ENCODE measurements at places on chromosomes 2 and 18.

- DNase-seq, result no peak
- H3K27me3 ChIP-seq, result peaks cover 2% of the 10 kb centered on the region
- H3K27ac ChIP-seq, result no peak overlapping the region
- no peak overlapping the region for H3K4me3 ChIP-seq
- no peaks in the 10 kb centered on the region for H3K4me1 ChIP-seq
- no peaks in the 10 kb centered on the region for H3K36me3 ChIP-seq
Observed at GRCh38 chr2:185202945-185203528, 535.6 kb upstream of the FSIP2 start.

GRCh38 chr2:212960336-212960735, 191.1 kb downstream of the IKZF2 start:
- no peaks in the 10 kb centered on the region for H3K4me1 ChIP-seq
- no peak overlapping the region for H3K4me3 ChIP-seq
- no peaks in the 10 kb centered on the region for H3K27me3 ChIP-seq
- no peak for DNase-seq
- H3K36me3 ChIP-seq, result no peaks in the 10 kb centered on the region

GRCh38 chr2:186307871-186308270, 178.2 kb upstream of the ZC3H15 start:
- H3K27me3 ChIP-seq, result no peaks in the 10 kb centered on the region
- no peak overlapping the region for H3K27ac ChIP-seq
- H3K36me3 ChIP-seq, result no peaks in the 10 kb centered on the region
- no peak overlapping the region for H3K4me3 ChIP-seq
- DNase-seq, result no peak
- no peaks in the 10 kb centered on the region for H3K4me1 ChIP-seq

DNA sequence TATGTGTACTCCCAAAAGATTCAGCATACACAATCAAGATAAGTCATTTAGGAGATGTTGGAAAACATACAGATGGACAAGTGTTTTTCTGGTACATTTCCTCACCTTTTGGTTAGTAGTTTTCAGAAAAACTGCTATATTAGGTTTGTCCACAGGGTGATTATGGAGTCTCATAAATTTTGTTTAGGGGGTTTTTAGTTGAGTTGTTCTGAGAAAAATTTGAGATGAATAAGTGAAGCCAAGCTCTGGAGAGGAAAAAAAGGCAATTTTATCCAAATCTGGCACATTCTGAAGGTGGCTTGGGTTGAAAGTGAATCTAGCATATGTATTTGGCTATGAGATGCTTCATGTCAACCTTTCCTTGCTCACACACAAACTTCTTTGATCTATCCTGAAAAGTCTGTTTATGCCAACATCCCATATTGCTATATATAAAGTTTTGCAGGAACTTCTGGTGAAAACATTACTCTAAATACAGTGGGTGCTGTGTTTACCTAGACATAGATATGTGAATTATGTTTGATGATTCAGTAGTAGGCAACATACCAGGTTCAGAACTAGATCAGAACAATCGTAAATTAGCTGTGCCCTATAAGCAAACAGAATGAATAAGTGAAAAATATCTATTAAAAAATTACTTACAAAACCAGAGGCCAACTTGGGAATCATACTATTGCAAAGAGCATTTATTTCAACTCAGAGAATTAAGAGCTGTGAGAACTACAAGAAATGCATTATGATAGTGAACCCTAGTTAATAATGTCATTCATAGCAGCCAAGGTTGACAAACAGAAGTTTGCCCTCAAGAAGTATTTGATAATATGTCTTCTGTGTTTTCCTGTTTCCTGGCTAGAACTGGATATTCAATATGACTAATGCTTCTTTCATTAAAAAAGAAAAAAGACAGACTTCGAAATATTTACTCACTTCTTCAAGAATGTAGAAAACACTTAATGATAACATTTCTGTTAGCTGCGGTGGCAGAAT, 552.0 kb downstream of the IRS1 start:
- no peaks in the 10 kb centered on the region for H3K4me1 ChIP-seq
- H3K27ac ChIP-seq, result no peak overlapping the region
- no peak overlapping the region for H3K4me3 ChIP-seq
- H3K36me3 ChIP-seq, result no peaks in the 10 kb centered on the region
- no peak for DNase-seq
- no peaks in the 10 kb centered on the region for H3K27me3 ChIP-seq

DNA sequence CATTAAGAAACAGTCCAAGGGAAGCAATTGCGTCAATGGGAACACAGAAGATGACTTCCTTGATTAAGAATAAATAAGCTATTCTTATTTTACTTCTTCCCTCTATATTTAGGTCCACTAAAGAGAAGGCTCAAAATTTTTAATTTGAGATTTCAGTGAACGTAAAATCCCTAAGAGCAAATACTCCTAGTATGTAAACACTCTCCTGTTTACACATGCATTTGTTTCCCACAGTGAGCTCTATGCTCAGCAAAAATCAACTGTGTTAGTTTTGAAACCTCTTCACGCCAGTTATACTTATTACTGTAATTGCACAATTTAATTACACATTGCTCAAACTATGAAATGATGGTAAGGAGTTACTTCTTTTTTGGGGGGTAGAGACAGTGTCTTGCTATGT, 8.8 kb downstream of the SLC39A6 start:
- DNase-seq, result no peak
- H3K27me3 ChIP-seq, result no peaks in the 10 kb centered on the region
- H3K4me3 ChIP-seq, result no peak overlapping the region
- H3K4me1 ChIP-seq, result no peaks in the 10 kb centered on the region
- H3K36me3 ChIP-seq, result no peaks in the 10 kb centered on the region
- H3K27ac ChIP-seq, result no peak overlapping the region

GRCh38 chr2:134457353-134457752, 203.5 kb downstream of the MGAT5 start:
- no peaks in the 10 kb centered on the region for H3K27me3 ChIP-seq
- no peak overlapping the region for H3K4me3 ChIP-seq
- H3K36me3 ChIP-seq, result no peaks in the 10 kb centered on the region
- DNase-seq, result no peak
- H3K27ac ChIP-seq, result no peak overlapping the region

DNA sequence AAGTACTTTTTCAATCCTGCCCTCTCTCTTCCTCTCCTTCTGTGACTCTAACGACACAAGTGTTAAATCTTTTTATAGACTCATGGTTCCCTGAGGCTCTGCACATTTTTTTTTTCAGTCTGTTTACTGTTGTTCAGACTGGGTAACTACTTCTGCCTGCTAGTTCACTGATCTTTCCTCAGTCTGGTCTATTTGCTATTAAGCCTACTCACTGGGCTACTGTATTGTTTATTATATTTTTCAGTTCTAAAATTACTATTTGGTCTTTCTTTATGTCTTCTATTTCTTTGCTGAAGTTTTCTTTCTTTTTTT, 21.3 kb downstream of the PPP3R1 start:
- DNase-seq, result no peak
- H3K4me3 ChIP-seq, result no peak overlapping the region
- no peaks in the 10 kb centered on the region for H3K27me3 ChIP-seq
- H3K36me3 ChIP-seq, result no peaks in the 10 kb centered on the region

Measured in ovary (tissue), 10 donors.